ENCODE measurements at places on chromosomes 11 and 22. TPM values are rescaled to one million over a fixed set of nuclear protein-coding genes. Genes with fewer than 3 reads are reported as not detected.

The RNF169 gene
- 11.9 TPM for total RNA-seq

The HOATZ gene
- total RNA-seq, result not detected

The TRIM49 gene
- total RNA-seq, result not detected

The MMP12 gene
- total RNA-seq, result not detected

GRCh38 chr11:5550440-5551095 is 2.2 kb upstream of the OR52H1 start:
- no peak for DNase-seq

- peak; percentile 42 for DNase-seq
Measured at GRCh38 chr11:128544471-128545051, 42.8 kb downstream of the ETS1 start.

GRCh38 chr11:130549393-130549999 is 101.1 kb downstream of the ADAMTS15 start:
- no peak for DNase-seq

DNA sequence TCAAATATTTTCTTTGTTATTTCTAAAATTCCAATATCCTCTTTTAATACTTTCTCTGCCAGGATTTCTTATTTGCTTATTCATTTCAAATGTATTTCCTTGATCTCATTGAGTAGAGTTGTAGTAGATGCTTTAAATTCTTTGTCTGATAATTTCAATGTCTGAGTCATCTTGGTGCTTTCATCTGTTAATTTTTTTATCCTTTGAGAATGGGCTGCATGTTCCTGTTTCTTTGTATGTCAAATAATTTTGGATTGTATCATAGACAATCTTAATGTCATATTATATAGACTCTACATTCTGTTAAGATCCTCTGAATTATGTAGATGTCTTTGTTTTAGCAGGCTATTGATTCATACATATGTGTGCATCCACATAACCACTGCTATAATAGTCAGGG is 57.5 kb downstream of the MYEOV start:
- no peak for DNase-seq

DNA sequence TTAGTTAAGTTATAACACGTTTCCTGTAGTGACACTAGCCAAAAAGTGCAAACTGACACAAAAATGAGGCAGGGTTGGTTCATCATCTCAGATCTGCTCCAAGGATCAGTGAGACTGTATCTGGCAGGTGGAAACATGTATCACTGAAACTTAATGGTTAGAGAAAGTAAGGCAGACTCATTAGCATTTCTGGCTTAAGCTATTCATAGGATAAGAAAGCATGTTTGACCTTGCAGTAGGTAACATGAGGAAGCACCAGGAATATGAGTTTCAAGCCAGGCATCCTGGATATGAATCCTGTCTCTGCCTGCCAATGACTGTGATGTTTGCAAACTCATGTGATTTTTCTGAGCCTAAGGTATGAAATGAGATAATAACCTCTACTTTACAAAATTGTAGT is 732.1 kb downstream of the NELL1 start:
- no peak for DNase-seq

DNA sequence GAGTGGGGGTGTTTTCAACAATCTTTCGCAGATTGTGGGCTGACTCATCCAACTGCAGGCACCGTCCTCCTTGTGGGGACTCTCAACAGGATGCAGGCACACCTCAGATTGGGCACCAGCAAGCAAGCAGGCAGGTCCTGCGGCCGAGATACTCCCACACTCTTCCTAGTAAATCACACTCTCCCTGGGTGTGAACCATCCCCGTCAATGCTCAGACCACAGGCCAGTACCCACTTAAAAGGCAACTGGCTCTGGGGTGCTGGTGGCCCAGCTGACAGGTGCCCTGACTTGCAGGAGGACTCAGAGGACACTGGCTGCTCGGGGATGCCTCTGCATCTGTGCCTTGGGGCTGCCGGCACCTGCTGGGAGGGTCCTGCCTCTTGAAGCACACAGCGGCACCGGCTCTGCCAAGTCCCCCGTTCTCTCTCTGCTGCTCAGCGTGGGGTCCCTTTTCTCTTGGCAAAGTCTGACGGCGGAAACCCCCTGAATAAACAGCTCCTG is 282.5 kb downstream of the CTTN start:
- DNase-seq, result no peak

DNA sequence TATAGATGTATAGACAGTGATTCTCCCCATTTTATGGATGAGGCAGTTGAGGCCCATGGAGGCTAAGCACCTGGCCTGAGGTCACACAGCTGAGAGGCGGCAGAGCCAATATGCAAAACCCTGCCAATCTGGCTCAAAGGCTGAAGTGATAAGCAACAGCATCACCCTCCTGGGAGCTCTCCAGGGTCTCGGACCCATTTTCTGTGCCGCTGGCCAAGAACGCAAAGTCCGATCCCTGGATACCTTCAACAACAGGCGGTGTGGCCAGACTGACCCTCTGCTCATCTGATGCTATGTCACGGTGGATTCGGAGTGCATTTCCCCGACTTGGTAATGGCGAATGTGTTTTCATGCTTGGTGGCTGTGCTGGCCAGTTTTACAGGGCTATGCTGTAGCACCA is 595.0 kb downstream of the TBC1D22A start:
- DNase-seq, result no peak

DNA sequence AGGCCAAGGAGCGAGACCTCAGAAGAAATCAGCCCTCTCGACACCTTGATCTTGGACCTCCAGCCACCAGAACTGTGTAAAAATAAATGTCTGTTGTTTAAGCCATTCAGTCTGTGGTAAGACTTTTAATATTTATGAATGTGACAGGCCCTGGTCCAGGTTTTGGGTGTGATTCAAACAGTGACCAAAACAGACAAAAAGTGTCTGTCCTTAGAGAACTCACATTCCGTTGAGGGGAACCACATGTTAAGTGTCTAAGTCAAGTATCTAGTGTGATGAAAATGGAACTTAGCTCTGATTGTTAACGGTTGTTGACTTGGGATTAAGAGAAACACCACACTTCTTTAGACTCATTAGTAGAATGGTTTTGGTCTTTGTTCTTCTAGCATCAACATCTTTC is 22.2 kb downstream of the ATXN10 start:
- DNase-seq, result no peak

Data from activated T-cell treated with anti-CD3 and anti-CD28 coated beads, Interleukin-2, amount 50 U/mL, for 4 hours (primary cell).